Common myeloid progenitor, CD34-positive (primary cell): ENCODE measurements at places on chromosomes 4 and X.

- no peak for DNase-seq
Measured at GRCh38 chrX:9681422-9681821, 84.2 kb downstream of the GPR143 start.

- no peak for DNase-seq
Measured at GRCh38 chr4:16669036-16669435, 229.4 kb downstream of the LDB2 start.

- DNase-seq = no peak
Measured at GRCh38 chr4:19748519-19749479, 502.9 kb upstream of the SLIT2 start.

DNA sequence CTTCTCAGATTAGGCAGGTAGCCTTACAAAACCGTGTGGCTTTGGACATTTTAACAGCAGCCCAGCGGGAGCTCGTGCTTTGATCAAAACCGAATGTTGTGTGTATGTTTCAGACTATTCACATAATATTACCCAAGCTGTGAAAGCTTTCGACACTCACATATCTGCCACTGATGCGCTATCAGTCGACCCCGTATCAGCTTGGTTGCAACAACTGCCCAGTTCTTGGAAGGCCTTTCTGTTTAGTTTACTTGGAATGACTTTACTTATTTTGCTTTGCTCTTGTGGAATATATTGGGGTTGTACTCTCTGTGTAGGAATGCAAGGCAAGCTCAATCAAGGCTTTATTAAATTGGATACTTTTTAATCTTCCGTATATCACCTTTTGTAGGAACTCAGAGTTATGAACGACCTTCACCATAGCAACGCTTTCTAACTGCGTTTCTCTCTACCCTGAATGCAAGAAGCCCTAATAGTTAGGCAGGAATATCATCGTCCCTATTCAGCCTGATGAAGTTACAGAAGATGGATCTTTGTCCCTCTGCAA lies 107.5 kb downstream of the GLUD2 start:
- no peak for DNase-seq

GRCh38 chr4:109826719-109827118 lies 1.1 kb upstream of the RRH start:
- DNase-seq = peak; percentile 56

DNA sequence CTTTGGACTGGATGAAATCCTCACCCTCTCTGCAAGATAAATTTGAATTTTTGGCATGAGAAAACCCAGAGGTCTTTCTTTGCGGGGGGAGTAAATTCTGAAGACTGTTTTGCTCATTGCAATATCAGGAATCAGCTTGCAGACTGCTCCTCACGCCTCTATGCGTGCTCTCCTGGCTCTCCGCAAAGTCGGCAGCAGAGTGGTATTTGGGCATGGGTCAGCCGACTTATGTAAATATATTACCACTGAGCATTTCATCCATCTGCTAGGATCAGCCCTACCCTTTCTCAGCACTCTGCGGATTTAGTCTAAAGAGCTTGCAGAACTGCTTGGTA lies 288.0 kb downstream of the ASMT start:
- DNase-seq = no peak

- no peak for DNase-seq
Measured at GRCh38 chr4:172648471-172648870, 520.1 kb upstream of the GALNT7 start.

- peak; percentile 85 for DNase-seq
Measured at GRCh38 chr4:51906167-51906958, 63.4 kb downstream of the DCUN1D4 start.

DNA sequence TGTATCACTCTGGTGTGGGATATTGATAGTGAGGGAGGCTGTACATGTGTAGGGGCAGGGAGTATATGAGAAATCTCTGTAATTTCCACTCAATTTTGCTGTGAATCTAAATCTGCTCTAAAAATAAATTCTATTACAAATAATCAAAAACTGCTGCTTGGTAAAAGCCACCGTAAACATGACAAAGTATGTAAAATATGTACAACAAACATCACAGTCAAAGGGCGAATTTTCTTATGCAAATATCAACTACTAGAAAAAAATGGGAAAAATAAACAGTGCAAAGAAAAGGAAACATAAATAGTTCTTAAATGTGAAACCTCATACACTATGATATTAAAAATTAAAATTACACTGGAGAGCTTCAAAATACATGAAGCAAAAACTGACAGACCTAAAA lies 105.1 kb upstream of the DCLK2 start:
- DNase-seq = no peak

GRCh38 chrX:1453951-1454785 lies 1.5 kb upstream of the ASMTL start:
- DNase-seq = peak; percentile 92

DNA sequence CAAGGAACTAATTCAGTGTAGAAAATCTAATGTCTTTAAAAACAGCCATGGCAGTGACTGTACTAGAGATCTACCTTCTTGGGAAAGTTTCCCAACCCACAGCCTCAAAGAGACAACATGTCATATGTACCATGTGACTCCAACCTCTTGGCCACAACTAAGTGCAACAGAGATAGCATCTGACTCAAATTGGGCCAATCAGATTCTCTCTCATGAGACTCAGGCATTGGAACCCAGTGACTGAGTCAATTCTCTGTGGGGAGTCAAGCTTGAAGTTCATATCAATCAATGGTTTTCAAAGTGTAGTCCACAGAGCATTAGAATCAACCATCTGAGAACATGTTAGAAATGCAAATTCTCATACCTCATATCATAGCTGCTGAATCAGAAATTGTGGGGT lies 123.3 kb downstream of the MBNL3 start:
- DNase-seq = no peak

DNA sequence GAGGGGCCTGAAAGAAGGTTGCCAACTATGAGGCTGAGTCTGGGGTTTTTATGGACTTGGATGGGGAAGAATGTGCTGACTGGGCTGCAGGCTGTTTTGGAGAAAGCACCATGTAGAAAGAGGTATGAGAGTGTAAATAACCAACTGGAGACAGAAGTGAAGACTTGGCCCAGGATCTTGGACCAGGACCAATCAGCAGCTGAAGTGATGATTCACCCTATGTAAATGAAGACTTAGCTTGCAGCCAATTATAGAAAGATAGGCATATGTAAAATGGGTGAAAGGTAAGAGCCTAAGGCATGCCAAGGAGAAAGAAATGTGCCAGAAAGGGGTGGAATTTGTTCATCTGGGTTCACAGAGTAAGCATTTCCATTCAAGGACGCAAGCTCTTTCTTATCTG lies 856.7 kb upstream of the PRKX start:
- DNase-seq = no peak

DNA sequence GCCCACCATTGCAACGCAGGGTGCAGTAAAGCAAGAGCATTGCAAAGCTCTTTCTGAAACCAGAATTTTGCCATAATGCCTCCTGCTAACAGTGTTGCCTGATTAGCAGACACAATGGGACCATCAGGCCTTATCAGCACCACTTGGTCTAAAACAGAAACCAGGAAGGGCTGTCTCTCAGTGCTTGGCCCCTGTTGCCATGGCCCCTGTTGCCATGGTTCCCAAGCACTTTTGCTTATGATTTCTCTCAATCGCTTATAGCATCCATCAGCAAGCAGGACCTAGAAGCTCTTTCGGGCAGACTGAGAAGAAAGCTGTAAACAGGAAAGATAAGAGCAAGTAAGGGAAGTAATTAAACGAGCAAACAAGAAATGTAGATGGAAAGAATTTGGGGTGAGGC lies 36.8 kb downstream of the RTL5 start:
- DNase-seq = peak; percentile 94

DNA sequence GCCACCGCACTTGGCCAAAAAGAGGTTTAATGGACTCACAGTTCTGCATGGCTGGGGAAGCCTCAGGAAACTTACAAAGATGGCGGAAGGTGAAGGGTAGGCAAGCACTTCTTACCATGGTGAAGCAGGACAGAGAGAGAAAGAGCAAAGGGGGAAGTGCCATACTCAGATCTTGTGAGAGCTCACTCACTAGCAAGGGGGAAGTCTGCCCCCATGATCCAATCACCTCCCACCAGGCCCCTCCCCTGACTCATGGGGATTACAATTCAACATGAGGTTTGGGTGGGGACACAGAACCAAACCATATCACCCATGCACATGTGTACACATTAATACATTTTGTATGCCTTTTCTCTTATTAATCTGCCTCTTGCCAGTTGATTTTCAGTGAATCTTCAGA lies 77.2 kb upstream of the HSD17B10 start:
- peak; percentile 46 for DNase-seq

DNA sequence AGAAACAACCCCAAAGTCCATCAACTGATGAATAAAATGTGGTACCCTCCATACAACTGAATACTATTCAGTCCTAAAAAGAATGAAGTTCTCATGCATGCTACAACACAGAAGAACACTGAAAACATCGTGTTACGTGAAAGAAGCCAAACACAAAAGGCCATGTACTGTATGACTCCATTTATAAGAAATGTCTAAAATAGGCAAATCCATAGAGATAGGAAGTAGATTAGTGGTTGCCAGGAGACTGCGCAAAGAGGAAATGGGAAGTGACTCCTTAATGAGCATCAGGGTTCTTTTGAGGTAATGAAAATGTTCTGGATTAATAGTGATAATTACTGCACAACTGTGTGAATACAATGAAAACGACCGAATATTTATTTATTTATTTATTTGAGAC lies 23.4 kb downstream of the FBXW7 start:
- no peak for DNase-seq

- DNase-seq = no peak
Measured at GRCh38 chr4:164501074-164501473, 252.9 kb upstream of the SMIM31 start.

GRCh38 chr4:87304745-87305432 lies 17.8 kb downstream of the HSD17B13 start:
- DNase-seq = no peak
